Inflammatory macrophage (primary cell): ENCODE measurements at places on chromosomes 16 and 17.

GRCh38 chr17:33745047-33745760 is 452.1 kb upstream of the ASIC2 start:
- no peak for DNase-seq

- DNase-seq, result no peak
Measured at GRCh38 chr16:83338138-83338537, 469.6 kb upstream of the HSBP1 start.

DNA sequence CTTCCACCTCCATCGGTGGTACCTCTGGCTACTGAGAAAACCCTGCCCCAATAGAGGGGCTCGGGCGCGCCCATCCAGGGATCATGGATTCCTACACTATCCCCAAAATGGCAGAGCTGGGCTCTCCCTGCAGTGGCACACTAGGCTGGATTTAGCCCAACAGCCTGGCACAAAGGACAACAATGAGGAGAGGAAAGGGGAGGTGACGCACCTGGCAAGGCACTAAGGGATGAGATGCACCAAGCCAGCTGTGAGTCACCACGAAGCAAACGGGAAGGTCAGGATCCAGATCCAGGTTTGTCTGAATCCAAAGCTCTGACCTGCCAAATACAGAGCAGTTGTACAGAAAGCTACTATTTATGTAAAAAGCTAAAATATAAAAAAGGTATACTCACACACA is 18.1 kb downstream of the UBE2O start:
- DNase-seq, result no peak

- no peak for DNase-seq
Measured at GRCh38 chr17:14741491-14741890, 440.6 kb downstream of the HS3ST3B1 start.

DNA sequence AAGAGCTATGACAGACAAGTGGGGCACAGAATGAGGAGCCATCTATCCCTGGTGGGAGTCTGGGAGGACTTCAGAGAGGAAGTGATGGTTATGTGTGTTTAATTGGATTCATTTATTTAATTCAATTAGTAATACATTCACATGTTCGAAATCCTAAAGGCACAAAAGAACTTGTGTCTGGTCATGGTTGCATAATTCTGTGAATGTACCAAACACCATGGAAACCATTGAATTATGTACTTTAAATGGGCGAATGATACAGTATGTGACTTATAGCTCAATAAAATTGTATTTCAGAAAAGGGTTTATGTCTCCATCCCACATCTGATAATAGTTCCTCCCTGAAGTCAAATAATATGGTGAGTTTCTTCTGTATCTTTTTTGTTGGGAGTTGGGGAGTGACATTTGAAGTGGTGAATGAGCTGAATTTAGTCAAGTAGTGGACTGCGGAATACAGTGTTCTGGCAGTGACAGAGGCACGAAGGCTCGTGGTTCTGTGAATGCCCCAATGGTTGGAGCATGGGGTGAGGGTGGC is 19.8 kb upstream of the G6PC1 start:
- no peak for DNase-seq

- no peak for DNase-seq
Measured at GRCh38 chr17:57490111-57490845, 234.0 kb downstream of the MSI2 start.

DNA sequence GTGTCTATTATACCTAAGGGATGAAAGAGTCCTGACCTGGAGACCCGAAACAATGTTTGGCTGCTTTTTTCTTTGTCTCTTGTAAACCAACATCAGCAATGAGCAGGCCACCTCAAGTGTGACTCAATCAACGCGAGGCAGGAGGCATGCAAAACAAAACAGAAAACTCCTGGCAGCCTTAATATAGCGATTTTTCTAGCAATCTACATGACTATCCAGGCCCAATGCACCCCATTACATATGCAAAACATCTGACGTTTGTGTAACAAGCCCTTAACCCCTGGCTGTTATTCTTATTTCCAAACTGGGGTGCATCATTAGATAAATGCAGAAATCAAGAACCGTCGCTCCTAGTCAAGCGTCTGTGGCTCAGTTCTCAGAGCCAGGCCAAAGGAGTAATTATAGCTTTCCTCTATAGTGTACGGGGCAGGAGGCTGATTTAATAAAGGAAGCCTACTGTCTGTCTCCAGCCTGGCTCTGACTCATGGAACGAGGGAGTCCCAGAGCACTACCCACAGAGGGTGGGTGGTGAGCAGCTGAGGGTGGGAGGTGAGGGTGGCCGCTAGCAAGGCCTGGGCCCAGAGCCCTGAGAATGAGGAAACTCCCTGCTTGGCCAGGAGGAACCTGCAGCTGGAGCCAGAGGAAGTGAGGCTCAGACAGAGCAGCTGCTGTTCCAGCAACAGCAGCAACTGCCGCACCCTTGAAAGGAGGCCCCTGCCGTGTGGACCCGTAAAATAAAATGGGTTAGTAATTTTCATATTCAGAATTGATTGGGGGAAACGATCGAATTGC is 43.9 kb downstream of the CHD9 start:
- DNase-seq, result peak; percentile 98

DNA sequence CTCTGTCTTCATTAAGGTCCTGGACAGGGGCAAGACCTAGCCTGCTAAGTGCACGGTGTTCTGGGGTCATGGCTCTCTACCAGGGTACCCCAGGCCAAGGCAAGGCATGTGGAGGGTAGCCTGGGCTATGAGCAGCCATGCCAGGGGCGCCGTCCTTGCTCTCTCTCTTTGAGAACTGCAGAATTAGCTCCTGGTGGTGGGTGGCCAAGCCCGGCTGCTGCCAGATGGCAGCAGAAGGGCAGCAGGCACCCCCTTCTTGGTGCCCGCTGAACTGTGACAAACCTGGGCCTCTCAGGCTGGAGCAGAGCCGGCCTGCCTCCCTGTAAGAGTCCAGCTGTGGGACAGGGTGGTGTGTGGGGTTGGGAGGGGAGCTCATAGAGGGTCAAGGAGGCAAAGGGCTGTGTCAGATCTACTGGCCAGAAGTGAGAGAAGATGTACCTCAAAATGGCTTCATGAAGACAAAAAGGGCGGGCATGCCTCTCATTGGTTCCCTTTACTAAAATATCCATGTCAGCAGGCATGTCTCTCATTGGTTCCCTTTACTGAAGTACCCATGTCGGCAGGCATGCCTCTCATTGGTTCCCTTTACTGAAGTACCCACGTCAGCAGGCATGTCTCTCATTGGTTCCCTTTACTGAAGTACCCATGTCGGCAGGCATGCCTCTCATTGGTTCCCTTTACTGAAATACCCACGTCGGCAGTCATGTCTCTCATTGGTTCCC is 81.7 kb upstream of the SDK2 start:
- DNase-seq, result peak; percentile 12

GRCh38 chr17:2796164-2797125 is at the start of gene RAP1GAP2:
RAP1GAP2 (plus strand) TSS chr17:2796438; CDS start chr17:2796528, 90 bp downstream.
- peak; percentile 98 for DNase-seq
